ENCODE measurements at places on chromosomes 2 and 18. TPM values are rescaled to one million over a fixed set of nuclear protein-coding genes. Genes with fewer than 3 reads are reported as not detected.

GRCh38 chr2:4765787-4766530, 926.2 kb upstream of the SOX11 start:
- peak; percentile 45 for DNase-seq

DNA sequence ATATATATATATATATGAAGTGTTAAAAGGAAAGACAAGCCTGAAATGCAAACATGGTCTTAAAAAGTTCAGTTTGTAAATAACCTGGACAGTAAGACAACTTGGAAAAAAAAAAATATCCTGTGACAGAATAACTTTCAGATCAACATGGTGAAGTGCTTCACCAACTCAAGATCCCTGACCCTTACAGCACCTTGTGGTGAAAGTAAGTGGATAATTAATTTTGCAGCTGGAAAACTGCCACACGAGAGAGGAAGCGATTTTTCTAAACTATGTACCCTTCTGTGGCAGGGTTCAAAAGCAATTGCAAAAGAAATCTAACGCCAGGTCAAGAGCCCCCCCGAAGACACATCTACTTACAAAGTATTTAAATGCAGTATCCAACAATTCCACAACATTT, 95.8 kb downstream of the PAX3 start:
- no peak for DNase-seq

DNA sequence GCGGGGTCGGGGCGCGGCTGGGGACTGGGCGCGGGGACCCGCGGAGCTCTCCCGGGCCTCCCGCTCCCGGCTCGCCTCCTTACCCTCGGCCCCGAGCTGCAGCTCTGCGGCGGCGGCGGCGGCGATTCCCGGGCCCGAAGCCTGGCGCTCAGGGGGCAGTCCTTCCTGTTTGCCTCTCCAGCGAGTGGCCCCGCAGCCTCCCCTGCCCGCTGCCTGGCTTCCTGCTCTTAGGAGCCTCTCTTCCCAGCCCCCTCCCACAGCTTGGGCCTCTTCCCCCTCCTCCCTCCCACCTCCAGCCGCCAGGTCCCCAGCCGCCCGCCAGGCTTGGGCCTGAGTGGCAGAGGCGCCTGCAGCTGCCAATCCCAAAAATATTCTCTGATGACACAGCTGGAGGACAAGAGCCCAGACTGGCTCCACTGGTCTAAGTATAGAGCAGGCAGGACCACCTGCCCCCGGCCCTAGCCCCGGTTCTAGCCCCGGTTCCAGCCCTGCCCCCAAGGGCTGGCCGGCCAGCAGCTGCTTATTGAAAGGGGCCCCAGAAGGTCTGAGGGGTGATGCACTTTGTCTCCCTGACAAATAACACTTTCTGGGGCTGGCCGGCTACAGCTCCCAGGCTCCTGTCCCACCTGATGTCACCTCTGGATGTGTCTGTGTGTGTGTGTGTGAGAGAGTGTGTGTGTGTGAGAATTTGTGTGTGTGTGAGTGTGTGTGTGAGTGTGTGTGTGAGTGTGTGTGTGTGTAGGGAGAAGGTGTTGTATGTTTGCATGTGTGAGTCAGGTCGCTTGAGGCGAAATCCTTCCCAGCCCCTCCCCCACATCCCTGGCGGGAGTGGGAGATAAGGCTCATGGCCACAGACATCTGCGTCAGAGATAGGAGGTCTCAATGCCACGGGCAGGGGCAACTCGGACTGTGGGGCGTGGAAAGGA, at the start of gene OBSL1:
TSS of gene OBSL1 (minus strand) at position 229 of the 926 bp plus-strand sequence. CDS start 307 bp downstream, outside the sequence.
- peak; percentile 53 for DNase-seq

ALPP gene
- not detected for total RNA-seq

DNA sequence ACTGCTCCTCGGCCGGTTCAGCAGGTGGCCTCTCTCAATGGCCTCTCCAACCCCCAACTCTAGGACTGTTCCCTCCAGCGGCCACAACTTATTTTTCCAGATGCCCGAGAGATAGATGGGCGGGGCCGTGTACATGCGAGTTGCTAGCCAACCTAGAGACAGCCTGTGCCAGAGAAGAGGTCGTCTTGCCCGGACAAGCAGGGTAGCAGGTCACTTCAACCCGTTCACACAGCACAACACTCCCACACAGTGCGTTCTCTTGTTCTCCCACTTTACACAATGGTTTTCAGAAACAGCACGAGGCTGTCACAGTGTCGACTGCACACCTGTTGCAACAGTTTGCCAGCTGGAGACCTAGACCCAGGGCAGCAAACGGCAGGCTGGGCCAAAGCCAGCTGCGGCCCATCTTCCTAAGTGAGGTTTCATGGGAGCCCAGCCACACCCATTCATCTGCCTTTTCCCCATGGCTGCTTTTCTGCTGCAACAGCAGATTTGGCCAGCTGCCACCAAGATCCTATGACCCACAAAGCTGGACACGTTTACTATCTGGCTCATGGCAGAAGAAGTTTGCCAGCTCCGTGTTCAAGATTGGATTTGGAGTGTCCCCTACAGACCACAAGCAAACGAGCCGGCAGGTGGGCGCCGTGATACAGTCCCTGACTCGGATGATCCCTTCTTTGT, 7.3 kb upstream of the PRLH start:
- no peak for DNase-seq

PID1 gene
- 41.4 TPM for total RNA-seq

DNA sequence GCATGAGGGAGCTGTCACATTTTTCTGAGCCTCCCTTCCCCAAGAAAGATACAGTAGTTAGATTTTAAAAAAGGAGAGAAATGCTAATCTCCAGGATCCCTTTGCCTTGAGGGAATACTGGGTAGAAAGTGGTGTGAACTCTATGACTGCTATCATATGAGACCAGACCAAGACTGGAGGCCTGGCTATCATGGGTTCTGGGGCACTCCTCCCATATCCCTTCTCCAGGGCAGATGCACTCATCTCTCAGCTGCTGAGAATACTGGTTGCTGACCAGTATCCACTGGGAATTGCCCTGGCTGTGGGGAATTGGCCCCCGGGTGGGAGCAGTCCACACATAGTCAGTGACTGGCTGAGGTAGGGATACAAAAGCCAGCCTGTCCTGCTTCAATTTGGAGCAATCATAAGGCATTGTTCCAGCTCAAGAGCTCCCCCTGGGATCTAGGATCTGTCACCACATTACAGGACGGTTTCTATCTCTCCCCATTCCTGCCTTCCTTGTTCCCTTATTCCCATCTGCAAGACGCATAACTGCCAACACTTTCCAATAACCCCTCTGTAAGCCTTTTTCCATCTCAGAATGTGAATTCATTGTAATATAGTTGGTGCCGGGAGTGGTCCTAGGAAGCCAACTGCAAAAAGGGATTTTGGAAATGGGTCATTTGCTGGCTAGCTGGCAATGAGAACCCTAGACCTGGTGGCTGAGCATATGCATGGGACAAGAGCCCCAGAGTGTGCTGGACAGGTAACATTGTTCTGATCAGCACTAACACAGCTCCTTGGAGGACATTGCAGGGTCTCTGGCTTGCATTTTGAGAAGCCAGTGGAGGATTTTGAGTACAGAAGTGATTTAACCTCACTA, 35.4 kb upstream of the REEP1 start:
- peak; percentile 37 for DNase-seq

DNA sequence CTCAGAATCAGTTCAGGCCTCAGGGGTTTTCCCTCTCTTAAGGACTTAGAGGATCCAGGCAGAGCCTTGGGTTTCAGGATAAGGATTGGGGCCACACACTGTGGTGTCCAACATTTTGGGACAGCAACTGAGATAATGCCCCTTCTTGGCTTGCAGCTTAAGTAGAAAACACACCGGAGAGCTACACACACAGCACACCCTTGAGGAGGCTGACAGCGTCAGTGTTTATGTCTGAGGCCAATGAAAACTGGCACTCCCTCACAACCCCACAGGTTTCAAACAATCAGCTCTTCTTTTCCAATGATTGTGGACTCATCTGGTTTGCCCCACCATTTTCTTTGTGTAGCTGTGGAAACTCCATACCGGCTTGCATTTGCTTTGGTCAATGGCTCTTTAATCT, 257.7 kb downstream of the CDCA7 start:
- DNase-seq = no peak

L3MBTL4 gene
- total RNA-seq = 8.7 TPM

DNA sequence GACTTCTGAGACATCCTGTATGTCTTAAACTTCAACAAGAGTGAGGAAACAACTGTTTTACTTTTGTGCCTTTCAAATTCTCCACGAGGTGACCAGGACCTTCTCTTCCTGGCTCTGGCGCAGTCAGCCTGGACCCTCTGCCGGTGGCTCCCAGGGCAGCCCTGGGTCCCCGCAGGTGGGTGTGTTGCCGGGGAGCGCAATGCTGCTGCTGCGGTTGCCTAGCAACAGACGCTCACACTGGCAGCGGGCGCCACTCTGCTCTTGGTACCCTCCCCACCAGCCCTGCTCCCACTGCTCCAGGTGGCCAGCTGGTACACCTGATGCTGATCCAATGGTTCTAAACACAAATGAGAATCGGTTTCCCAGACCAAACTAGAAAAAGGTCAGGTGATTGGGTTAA, 58.7 kb downstream of the GNAL start:
- no peak for DNase-seq

- DNase-seq = no peak
Observed at GRCh38 chr2:30778611-30779010, 28.6 kb downstream of the CAPN13 start.

- no peak for DNase-seq
Observed at GRCh38 chr18:37930640-37931039, 365.0 kb upstream of the CELF4 start.

SERPINB11 gene
- total RNA-seq = not detected

GRCh38 chr2:142445551-142446072, 314.8 kb upstream of the LRP1B start:
- no peak for DNase-seq

C2orf66 gene
- total RNA-seq = 1.9 TPM

GRCh38 chr2:72108121-72108520, 39.5 kb downstream of the CYP26B1 start:
- DNase-seq = no peak

DNA sequence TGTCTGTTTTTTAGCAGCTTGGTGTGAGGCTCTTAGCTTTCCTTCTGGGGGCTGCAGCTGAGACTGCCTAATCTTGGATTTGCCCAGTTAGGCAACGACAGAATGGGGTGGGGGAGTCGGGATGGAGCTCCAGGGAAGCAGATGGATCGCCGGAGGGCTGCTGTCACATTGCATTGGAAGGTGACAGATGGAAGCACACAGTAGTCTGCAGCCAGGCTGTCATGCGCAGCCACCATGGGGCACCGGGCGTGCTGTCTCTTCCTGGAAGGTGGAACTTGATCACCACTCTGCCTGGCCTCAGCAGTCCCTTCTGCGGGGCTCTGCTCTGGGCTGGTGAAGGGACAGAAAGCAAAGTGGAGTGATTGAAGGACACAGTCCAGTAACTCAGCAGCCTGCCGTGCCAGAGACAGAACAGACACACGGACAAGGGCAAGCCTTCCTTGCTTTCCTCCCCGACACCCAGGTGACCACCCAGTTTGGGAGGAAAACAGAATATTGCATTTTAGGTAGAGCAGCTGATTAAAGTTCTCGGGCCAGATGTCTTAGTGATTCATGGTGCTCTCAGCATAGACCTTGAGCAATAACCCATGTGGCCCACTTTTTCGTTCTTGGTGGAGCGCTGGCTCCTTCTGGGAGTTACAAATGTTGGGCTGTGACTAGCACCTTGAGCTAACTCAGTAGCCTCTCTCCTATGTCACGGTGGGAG, 40.9 kb downstream of the RNF144A start:
- DNase-seq = peak; percentile 95

GRCh38 chr2:7800031-7800430, 881.8 kb upstream of the ID2 start:
- no peak for DNase-seq

GRCh38 chr2:59701271-59701994, 852.0 kb downstream of the BCL11A start:
- DNase-seq = no peak

GRCh38 chr2:101200676-101201075, 49.5 kb upstream of the TBC1D8 start:
- DNase-seq = no peak

GRCh38 chr2:70985956-70986355, 7.5 kb downstream of the ANKRD53 start:
- DNase-seq = no peak

SCN7A gene
- 125 TPM for total RNA-seq

SLC5A7 gene
- 40.3 TPM for total RNA-seq

DNA sequence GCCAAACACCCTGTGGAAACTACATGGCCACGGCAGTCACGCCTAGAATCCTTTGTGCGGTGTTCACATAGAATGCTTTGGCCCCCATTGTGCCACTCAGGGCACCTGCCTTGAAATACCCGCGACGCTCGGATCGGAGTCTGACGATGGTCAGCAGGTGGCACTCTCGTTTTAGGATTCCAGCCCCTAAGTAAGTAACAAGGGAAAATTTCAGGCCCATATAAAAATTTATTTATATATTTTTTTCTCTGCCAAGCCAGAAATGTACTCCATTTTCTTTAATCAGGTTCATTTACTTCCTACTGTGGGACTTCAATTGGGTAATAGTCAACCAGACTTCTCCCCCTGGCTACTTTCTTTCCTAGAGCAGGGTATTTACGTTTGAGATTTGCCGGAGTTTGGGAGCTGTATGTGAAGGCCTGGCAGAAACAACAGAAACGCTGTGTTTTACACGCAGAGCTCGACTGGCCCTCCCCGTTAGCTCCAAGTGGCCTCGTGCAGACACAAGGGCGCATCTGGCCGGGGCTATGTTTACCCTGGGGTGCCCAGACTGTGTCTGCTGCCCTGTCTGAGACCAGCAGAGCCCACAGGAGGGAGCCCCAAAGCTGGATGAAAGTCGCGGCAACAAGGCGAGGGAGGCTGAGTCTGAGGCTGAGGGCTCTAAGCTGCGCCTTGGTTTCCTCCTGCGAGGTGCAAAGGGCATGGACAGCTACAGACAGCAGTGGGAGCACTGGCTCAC, 41.6 kb downstream of the LRRC30 start:
- peak; percentile 64 for DNase-seq

- DNase-seq = no peak
Observed at GRCh38 chr2:85915606-85916303, 27.0 kb upstream of the ST3GAL5 start.

Measured in spinal cord (tissue), 10 donors.